Glutamatergic neuron (in vitro differentiated cells): ENCODE measurements at places on chromosomes 2 and 18.

- DNase-seq = no peak
These were observed 25.0 kb downstream of the ATOH8 start for GRCh38 chr2:85778646-85779379.

GRCh38 chr2:86305195-86305914, 32.1 kb downstream of the REEP1 start:
- no peak for DNase-seq

- no peak for DNase-seq
These were observed 13.4 kb downstream of the BCL11A start for GRCh38 chr2:60540074-60540473.

- DNase-seq = no peak
These were observed 119.3 kb upstream of the ZSWIM2 start for GRCh38 chr2:186968277-186968676.
